ENCODE measurements at places on chromosomes 16 and 17.

DNA sequence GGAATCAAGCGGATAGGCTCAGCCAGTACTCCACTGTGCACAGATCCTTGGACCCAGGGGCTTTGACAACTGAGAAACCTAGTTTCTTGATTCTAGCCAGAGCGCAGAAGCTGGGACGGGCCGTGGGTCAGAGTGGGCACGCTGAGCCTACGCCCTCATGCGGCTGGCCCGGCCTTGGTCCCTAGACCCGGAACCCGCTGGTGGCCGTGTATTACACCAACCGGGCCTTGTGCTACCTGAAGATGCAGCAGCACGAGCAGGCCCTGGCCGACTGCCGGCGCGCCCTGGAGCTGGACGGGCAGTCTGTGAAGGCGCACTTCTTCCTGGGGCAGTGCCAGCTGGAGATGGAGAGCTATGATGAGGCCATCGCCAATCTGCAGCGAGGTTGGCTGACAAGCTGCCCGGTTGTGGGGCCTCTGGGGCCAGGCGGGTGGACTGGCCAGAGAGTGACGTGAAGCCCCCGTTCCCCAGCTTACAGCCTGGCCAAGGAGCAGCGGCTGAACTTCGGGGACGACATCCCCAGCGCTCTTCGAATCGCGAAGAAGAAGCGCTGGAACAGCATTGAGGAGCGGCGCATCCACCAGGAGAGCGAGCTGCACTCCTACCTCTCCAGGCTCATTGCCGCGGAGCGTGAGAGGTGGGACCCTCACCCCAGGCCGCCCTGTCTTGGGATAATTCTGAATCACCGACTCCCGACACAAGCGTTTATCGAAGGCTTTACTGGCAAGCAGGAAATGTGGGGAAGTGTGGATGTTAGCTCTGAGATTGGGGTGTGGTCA, 946 bp downstream of the STUB1 start:
- H3K4me3 ChIP-seq, result peak overlapping the region; percentile 96
- DNase-seq, result no peak
- peaks cover 33% of the 10 kb centered on the region for H3K36me3 ChIP-seq
- H3K27ac ChIP-seq, result peak overlapping the region; percentile 96
- H3K4me1 ChIP-seq, result peaks cover 63% of the 10 kb centered on the region

DNA sequence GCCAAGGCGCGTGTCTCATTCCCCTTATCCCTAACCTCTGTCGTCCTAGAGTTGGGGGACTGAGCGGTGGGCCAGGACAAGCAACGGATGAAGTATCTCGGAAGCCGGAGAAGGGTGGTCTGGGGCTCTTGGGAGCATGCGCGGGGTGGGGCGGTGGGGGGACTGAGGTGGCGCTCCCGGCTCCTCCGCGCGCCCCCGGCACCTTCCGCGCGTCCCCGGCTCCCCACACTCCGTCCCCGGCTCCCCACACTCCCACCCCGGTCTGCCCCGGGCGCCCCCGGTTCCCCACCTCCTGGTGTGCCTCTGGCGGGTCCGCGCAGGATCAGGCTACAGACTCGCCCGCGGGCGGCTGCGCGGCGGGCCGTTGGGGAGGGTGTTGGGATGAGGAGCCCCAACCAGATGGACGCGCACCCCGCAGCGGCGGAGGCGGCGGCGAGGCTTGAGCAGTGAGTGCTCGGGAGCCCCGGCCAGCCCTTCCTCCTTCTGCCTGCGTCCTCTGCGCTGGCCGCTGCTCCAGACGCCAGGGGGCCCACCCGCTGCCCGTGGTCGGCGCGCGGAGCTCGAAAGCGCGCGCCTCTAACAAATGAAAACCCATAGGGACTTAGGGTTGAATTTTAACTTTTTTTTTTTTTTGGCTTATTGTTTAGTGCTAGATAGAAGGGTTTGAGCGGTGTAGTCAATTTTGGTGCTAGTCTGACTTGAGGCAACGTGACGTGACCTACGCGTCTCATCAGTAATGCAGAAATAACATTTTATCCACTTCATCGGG, 5.6 kb upstream of the CRYM start:
- peak; percentile 83 for DNase-seq
- peak overlapping the region; percentile 41 for H3K4me3 ChIP-seq
- H3K27me3 ChIP-seq, result no peaks in the 10 kb centered on the region
- H3K36me3 ChIP-seq, result no peaks in the 10 kb centered on the region

GRCh38 chr17:9364837-9365430, 210.7 kb downstream of the STX8 start:
- no peaks in the 10 kb centered on the region for H3K36me3 ChIP-seq
- H3K4me1 ChIP-seq, result peaks cover 20% of the 10 kb centered on the region
- no peak overlapping the region for H3K27ac ChIP-seq
- no peaks in the 10 kb centered on the region for H3K27me3 ChIP-seq
- no peak overlapping the region for H3K4me3 ChIP-seq
- DNase-seq, result no peak

DNA sequence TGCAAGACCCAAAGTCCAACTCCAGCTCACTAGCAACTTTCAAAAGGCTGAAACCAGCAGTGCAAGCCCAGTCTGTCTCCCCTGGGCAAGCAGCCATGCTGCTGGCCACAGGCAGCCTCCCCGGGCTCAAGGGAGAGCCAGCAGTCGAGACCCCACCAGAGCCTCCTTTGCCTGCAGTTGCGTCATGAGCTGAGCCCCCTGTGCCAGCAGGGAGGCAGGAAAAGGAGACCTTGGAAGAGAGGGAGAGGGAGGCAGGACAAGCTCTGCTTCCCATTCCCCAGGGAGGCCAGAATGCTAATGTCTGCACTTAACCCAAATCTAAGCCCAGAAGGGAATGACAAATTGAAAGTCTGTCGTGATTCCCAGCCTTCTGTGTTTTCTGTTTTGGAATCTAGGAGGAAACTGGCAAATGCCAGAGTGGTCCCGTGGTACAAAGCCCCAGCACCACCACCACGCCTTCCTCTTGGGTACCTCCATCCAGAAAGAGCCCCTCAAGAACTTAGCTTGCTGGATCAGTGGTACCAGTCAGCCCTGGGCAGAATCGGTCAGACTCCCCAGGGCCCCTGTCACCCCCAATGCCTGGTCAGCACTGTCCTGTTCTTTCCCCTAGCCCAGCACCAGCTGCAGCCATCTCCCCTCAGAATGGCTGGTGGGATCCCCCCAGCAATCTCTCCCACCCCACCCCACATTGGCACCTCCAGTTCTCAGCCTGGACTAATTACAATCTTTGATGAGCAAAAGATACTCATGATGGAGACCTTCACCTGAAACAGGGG, 99.3 kb upstream of the TNRC6C start:
- no peaks in the 10 kb centered on the region for H3K36me3 ChIP-seq
- H3K4me3 ChIP-seq, result no peak overlapping the region
- H3K4me1 ChIP-seq, result peaks cover 10% of the 10 kb centered on the region
- no peaks in the 10 kb centered on the region for H3K27me3 ChIP-seq

DNA sequence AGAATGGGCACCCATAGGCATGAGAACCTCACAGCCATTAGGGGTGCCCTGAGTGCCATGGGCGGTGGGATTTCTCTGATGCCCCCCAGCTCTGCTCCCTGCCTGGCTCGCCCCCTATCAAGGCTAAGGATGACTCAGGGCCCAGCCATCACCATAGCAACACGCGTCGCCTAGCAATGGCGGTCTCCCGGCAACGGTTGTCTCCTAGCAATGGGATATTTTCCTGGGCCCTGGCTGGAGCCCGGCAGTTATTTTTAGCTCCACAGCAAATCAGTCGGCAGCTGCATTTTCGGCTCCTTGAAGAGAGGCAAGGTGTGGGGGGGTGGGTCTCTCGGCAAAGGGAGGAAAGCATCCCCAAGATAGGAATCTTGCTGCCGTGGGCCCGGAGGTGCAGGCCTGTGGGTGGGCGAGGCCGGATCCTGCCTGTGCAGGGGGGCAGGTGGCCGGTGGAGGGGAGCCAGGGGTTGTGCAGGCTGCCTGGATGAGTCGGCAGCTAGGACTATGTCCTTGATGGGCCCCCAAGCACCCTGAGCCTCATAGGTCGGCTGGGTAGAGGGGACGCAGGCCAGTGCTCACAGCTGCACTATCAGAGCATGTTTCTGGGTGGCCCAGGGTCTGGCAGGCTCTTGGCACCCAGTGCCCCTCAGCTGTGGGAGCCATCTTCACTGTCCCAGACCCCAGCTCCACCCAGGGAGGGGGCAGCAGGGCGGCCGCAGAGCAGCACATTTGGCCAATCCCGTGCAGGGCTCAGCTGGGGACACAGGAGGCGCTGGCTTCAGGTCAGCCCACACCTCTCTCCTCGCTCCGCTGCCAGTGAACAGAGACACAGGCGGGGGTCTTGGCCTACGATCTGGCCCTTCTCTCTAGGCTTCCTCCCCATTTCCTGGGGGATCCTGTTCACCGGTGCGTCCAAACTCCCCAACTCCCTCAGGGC, 4.2 kb upstream of the FBXL16 start:
- no peak overlapping the region for H3K4me3 ChIP-seq
- peaks cover 15% of the 10 kb centered on the region for H3K4me1 ChIP-seq
- DNase-seq, result no peak
- no peaks in the 10 kb centered on the region for H3K36me3 ChIP-seq

Data from esophagus muscularis mucosa (tissue), 4 donors.